ENCODE measurements at places on chromosomes 11 and 22. TPM values are rescaled to one million over a fixed set of nuclear protein-coding genes. Genes with fewer than 3 reads are reported as not detected.

Gene YPEL1
- total RNA-seq = 16.6 TPM

DNA sequence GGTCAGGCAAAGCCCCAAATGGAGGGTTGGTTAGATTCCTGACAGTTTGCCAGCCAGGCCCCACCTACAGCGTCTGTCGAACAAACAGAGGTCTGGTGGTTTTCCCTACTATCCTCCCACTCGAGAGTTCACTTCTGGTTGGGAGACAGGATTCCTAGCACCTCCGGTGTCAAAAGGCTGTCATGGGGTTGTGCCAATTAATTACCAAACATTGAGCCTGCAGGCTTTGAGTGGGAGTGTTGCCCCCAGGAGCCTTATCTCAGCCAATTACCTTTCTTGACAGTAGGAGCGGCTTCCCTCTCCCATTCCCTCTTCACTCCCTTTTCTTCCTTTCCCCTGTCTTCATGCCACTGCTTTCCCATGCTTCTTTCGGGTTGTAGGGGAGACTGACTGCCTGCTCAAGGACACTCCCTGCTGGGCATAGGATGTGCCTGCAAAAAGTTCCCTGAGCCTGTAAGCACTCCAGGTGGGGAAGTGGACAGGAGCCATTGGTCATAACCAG is 4.7 kb upstream of the TTC36 start:
- DNase-seq = no peak

DNA sequence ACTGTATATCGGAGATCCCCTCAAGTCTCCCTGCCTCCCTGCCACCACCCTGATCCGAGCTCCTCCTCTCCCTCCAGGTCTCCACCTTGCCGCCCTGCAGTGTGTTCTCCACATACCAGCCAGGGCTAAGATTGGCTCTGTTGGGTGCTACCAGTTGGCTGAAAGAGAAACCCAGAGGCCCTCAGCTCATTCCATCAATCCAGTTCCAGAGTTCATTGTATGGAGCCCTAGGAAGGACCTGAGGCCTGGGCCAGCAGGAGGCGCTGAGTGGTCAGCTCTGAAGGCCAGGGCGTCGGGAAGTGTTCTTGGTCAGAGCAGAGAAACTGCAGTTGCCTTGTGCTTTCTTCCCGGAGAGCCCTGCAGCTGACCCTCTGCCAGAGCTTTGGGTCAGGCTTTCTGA is 2.2 kb upstream of the TOP3B start:
- no peak for DNase-seq

- DNase-seq = no peak
Measured at GRCh38 chr11:97432926-97433325, 1043.1 kb downstream of the JRKL start.

GRCh38 chr11:86999859-87000753 is 37.6 kb upstream of the TMEM135 start:
- no peak for DNase-seq

DNA sequence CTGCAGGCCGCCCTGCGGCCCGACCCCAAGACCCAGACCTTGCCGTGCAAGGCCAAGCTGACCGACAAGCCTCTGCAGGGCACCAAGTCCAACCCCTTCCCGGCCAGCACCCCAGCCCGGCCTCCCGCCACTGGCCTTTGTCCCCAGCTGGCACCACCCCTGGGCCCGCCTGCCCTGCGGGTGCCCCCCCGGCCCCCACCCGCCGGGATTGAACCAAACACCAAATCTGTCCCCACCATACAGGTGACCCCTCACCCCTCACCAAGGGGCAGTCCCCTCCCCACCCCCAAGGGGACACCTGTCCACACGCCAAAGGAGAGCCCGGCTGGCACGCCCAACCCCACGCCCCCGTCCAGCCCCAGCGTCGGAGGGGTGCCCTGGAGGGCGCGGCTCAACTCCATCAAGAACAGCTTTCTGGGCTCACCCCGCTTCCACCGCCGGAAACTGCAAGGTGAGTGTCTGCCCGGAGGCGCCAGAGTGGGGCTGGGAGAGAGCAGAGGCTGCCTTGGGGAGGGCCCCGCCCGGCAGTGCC is 36.2 kb downstream of the MOB2 start:
- no peak for DNase-seq

Gene OR4D5
- not detected for total RNA-seq

- no peak for DNase-seq
Measured at GRCh38 chr11:2383852-2384804, 7.0 kb downstream of the CD81 start.

GRCh38 chr11:95584180-95584579 is 205.4 kb downstream of the FAM76B start:
- DNase-seq = no peak

Gene SLC37A2
- total RNA-seq = 12.9 TPM

GRCh38 chr22:44931766-44932165 is 78.0 kb downstream of the PHF21B start:
- no peak for DNase-seq

Gene APLP2
- 479 TPM for total RNA-seq

GRCh38 chr11:106913141-106913540 is 105.1 kb downstream of the GUCY1A2 start:
- DNase-seq = no peak

Gene CSF2RB
- 7.5 TPM for total RNA-seq

Gene ZNF202
- total RNA-seq = 8.6 TPM

Gene RTN4R
- total RNA-seq = 2.2 TPM

GRCh38 chr11:66479394-66480116 is 679 bp upstream of the DPP3 start:
- DNase-seq = peak; percentile 94

GRCh38 chr22:21450320-21450831 is 16.8 kb upstream of the TMEM191C start:
- no peak for DNase-seq

- no peak for DNase-seq
Measured at GRCh38 chr22:27501191-27501936, 300.2 kb downstream of the MN1 start.

Gene CD3D
- 0.83 TPM for total RNA-seq

Gene TMEM45B
- total RNA-seq = not detected

- no peak for DNase-seq
Measured at GRCh38 chr11:132539590-132540368, 992.5 kb downstream of the OPCML start.

DNA sequence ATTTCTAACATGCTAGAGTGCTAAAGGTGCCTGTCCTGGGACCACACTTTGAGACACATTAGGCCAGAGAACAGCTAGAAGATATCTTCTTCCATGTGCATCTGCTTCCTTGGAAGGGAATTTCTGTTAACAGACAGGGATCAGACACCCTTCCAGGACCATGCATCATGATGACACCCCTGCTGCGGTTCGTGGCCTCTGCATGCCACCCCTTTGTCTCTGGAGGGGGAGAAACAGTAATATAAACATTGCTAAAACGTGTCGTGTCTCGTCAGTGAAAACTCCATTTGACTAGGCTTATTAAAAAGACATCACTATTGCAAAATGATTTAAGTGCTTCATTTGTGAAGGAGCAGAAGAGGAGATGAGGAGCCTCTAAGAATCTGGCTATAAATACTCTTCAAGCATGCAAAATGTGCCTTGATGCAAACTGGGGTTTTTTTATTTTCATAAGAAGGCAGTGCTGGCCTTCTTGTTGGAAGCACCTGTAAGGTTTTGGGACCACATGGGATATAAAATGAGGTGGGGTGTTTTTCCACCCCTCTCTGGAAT is 141.6 kb downstream of the MYO18B start:
- DNase-seq = no peak

DNA sequence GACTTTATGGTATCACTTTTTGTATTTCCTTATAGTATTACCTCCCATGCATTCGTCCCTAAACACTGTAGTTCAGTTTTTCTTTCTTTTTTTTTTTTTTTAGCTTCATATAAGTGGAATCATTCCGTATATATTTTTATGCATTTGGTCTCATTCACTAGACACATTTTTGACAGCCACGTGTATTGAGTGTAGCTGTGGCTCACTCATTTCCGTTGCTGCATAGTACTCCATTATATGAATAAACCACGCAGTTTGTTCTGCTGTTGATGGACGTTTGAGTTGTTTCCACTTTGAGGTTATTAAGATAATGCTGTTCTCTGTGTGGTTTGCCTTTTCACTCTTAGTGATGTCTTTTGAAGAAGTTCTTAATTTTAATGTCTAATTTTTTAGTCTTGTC is 8.4 kb downstream of the APLP2 start:
- no peak for DNase-seq

GRCh38 chr11:12775955-12776354 is 101.7 kb downstream of the TEAD1 start:
- no peak for DNase-seq

DNA sequence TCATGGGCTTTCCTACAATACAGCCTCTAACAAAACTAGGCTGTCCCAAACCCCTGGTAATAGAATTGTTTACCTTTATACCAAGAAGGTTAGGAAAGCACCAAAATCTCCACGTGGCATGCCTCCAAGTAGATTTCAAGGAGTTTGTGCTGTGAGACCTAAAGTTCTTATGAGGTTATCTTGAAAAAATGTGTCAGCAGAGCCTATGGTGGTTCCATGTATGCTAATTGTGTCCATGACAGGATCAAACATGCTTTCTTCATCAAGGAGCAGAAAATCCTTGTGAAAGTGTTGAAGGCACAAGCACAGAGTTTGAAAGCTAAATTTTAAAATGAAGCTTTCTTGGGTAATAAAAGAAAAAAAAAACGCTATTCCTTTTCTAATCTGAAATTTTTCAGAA is 36.2 kb downstream of the CCDC73 start:
- no peak for DNase-seq

DNA sequence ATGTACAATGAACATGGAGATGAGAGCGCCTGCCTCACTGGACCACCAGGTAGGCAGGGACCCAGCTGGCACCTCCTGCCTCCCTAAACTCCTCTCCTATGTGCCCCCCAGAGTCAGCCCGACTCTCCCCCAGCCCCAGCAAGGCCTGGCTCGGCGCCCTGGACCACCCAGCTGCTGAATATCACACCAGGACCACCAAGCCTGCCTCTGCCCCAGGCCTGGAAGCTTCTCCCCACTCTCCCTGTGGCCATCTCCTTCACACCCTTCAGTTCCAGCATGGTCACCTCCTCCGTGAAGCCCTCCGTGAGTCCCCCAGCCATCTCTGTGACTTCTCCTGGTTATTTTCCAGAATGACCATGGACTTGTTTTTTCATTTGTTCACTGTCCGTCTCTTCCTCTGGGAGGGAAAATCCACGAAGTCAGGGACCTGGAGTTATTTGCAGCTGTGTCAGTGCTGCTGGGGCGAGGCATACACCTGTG is 6.4 kb upstream of the LSP1 start:
- DNase-seq = no peak

DNA sequence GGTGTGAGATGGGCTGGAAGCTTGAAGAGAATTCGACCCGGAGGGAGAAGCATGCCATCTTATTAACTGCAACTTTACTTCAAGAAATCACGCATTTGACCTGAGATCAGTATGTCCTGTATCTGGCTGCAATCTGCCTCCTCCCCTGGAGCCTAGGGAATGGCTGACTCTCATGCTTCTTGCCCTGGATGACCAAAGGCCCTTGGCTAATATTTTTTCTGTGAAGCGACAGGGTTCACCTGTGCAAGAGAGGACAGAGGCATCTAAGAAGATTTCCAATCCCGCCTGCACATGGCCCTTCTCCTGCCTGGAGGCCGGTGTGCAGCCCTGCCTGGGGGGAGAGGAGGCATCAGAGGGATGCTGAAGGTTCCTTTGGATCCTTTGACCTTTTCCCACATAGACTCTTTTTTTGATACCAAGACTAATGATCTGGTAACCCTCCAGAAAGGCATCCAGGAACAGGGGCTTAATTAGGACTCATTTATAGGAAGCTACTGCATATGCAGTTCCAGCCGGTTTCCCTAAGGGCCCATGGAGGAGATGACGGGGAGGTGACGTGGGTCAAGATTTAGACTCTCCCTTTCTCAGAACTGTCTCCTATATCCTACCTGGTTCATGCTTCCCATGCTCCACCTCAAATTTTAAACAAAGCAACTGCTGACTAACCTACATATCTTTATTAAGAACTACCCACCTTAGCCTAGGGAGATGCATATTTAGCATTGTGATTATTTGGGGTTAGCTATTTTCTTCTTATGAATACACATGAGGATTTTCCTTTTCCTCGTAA is 50.8 kb downstream of the NTM start:
- DNase-seq = no peak

Gene HOATZ
- total RNA-seq = not detected

DNA sequence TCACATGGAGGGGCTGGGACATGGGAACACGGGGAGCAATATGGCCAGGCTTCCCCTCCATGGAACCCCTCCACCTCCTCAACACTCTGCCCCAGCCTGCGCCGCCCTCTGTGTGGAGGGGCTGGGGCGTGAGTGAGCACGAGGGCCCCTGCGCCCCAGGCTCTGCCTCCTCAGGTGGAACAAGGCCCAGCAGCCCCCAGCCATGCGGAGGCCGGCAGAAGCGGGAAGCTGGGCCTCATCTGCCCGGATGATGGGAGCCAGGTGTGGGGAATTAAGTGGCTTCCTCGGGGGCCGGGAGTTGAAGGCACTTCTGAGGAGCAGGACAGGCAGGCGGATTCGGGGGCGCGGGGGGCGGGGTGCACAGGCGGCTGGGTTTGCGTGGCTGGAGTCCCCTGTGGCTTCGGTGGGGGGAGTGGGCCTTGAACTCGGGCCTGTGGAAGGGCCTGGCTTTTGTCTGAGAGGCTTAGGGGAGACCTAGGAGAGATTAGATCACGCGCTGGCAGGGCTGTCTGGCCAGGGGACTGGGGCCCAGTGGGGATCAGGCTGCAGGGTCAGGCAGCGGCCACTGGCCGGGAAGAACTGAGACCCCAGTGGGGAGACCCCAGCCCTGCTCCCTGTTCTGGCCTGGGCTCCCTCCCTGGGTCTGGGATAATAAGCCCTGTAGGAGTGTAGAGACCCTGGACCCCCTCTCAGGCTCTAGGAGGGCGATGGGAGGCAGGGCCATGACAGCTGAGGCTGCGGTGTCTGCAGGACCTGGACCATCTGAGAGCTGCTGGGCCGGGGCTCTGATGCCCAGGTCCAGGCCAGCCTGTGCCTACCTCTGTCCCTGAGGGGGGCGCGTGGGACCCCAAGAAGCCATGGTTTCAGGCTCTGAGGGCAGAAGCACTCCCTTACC is 13.3 kb downstream of the PRR33 start:
- DNase-seq = no peak
